ENCODE measurements at places on chromosomes 16 and 17. TPM values are rescaled to one million over a fixed set of nuclear protein-coding genes. Genes with fewer than 3 reads are reported as not detected.

Gene CDH3
- 0.33 TPM for total RNA-seq

Gene FGF11
- 1.7 TPM for total RNA-seq

Gene TMEM256
- 69.7 TPM for total RNA-seq

Gene PPL
- total RNA-seq, result 0.75 TPM

Gene SMIM5
- not detected for total RNA-seq

Gene WSCD1
- total RNA-seq, result 0.87 TPM

Gene CACNG1
- total RNA-seq, result not detected

Gene TMEM238L
- total RNA-seq, result not detected

Gene DNAH9
- not detected for total RNA-seq

Gene LRRC46
- total RNA-seq, result 0.11 TPM

Gene SLC13A5
- total RNA-seq, result not detected

Gene KRTAP4-4
- total RNA-seq, result not detected

Gene TBC1D3H
- not detected for total RNA-seq

Gene DNAI2
- not detected for total RNA-seq

Gene SULT1A4
- 1.1 TPM for total RNA-seq

Gene IQCK
- total RNA-seq, result 6.0 TPM

Gene TM4SF5
- total RNA-seq, result not detected

Gene CCL16
- total RNA-seq, result not detected

Gene HOXB2
- 8.6 TPM for total RNA-seq

Gene TNS4
- total RNA-seq, result not detected

Gene CPNE7
- 27.7 TPM for total RNA-seq

Gene TPSG1
- total RNA-seq, result not detected

Gene FOXN1
- under 0.01 TPM for total RNA-seq

Gene TVP23A
- total RNA-seq, result not detected

Gene SLC13A2
- not detected for total RNA-seq

Gene HYDIN
- 1.00 TPM for total RNA-seq

Data from uterine smooth muscle cell (primary cell).